Activated T-helper 1 cell treated with anti-CD3 and anti-CD28 coated beads, Interleukin-12 subunit alpha, Interleukin-12 subunit beta, Interleukin-2, Interleukin-4 antibody, amounts not matched to agents 30 ng/mL and 10 ng/mL and 1 ng/mL, durations not matched to agents 14 hours and 24 hours and 36 hours (primary cell): ENCODE measurements at places on chromosomes 16 and 17.

DNA sequence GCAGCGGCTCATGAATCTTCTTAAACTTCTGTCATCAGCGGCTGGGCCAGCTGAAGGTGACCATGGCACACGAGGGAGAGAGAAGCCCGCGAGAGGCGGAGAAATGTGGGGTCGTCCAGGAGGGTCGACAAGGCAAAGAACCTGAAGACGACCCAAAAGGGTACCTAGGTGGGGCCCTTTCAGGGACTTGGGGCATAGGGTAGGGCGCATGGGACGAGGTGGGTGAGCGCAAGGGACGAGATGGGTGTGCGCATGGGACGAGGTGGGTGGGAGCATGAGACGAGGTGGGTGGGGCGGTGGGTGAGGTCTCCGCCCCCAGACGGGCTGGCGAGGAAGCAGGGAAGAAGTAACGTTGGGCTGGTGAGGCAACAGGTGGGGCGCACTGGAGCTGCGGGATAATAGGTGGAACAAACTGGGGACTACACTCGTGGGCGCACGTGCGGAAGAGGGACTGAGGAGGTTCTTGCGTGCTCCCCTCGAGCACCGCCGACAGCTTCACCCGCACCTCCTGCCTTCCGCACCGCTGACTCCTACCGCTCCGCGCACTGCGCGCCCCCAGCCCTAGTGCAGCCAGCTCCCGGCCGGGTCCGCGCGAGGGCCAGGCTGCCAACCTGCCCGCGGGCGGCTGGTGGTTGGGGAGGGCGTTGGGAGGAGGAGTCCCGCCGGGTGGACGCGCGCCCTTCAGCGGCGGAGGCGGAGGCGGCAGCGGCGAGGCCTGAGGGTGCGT lies 23.2 kb upstream of the CRYM start:
- peak; percentile 33 for DNase-seq

DNA sequence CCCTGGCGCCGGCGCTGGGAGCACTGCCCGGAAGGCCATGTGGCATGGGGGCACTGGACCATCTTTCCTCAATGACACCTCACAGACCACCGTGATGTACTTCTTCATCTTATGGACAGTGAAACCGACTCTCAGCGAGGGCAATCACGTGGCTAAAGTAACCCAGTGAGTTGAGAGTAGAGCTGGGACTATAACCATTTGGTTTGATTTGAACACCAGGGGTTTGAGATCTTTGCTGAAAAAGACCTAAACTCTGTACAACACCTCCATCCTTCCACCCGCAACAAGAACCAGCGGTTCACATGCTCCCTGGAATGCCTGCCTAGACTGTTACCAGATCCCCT lies 3.3 kb downstream of the ITGA2B start:
- no peak for DNase-seq

DNA sequence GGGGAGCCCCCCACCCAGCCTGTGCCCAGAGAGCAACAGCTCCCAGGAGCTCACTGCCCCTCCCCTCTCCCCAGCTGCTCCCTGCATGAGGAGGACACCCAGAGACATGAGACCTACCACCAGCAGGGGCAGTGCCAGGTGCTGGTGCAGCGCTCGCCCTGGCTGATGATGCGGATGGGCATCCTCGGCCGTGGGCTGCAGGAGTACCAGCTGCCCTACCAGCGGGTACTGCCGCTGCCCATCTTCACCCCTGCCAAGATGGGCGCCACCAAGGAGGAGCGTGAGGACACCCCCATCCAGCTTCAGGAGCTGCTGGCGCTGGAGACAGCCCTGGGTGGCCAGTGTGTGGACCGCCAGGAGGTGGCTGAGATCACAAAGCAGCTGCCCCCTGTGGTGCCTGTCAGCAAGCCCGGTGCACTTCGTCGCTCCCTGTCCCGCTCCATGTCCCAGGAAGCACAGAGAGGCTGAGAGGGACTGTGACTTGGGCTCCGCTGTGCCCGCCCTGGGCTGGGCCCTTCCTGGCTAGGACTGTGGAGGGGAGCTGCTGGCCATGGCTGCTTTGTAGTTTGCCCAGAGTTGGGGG lies 584 bp downstream of the TCAP start:
- no peak for DNase-seq

- no peak for DNase-seq
Observed at GRCh38 chr16:85767531-85767930, 16.6 kb upstream of the C16orf74 start.

GRCh38 chr16:20811889-20812439 lies 5.6 kb downstream of the REXO5 start:
- no peak for DNase-seq

DNA sequence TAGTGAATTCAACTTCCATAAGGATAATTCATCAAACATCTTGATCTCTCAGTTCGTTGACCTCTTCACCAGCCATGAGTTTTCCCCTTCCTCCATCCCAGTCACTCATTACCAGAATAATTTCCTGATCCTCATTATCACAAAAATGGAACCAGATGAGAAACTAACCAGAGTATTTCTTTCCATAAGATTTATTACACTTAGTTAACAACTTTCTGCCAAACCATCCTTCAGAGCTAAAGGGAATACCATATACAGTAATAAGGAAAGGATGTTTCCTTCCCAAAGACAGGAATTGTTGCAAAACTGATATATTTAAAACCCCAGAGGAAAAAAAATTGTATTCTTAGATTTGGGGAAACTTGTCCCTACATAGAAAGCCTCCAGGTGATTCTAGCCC lies 8.6 kb downstream of the KRTAP29-1 start:
- no peak for DNase-seq

GRCh38 chr16:10922328-10923145 lies 19.7 kb downstream of the DEXI start:
- no peak for DNase-seq

GRCh38 chr16:77998350-77999023 lies 23.9 kb upstream of the CLEC3A start:
- no peak for DNase-seq
